ENCODE measurements at places on chromosomes 12 and 14.

GRCh38 chr14:20198991-20199390 is 8.3 kb downstream of the OR11G2 start:
- DNase-seq = no peak

GRCh38 chr14:105329411-105330150 is 15.0 kb downstream of the PACS2 start:
- no peak for DNase-seq

DNA sequence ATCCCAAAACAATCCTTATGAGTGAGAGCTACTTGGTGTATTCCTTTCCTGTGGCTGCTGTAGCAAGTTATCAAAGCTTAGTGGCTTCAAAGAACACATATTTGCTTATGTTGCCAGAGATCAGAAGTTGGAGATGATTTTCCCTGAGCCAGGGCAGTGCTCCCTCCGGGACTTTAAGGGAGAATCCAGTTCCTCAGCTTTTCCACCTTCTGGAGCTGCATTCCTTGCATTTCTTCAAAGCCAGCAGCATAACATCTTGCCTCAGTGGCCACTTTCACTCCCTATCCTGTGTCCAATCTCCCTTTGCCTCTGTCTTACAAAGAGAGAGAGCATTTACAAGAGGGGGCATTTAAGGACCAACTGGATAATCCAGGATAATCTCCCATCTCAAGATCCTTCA is 33.7 kb downstream of the P2RX7 start:
- no peak for DNase-seq

DNA sequence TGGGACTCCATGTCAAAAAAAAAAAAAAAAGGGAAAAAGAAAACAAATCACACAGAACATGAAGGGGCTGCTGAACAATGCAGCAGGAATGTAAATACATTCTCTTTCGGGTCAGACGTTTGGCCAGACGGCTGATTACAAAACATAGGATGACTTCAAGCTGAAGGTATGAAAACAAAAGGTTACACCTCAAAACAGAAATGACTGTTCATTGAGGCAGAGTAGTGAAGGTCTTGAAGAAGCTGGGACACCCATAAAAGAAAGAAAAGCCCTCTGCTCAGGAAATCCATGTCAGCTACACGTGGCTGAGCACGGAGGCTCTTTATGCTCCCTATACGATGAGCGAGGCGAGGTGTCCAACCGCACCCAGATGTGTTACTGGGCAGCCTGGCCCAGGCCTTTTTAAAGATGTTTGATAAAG is 37.7 kb downstream of the FGD4 start:
- peak; percentile 78 for DNase-seq

GRCh38 chr14:78220273-78220672 is 50.1 kb downstream of the NRXN3 start:
- DNase-seq = no peak

- DNase-seq = peak; percentile 29
Measured at GRCh38 chr12:71312768-71313403, 126.7 kb upstream of the LGR5 start.

GRCh38 chr12:56801661-56802622 is 38.8 kb downstream of the HSD17B6 start:
- no peak for DNase-seq

DNA sequence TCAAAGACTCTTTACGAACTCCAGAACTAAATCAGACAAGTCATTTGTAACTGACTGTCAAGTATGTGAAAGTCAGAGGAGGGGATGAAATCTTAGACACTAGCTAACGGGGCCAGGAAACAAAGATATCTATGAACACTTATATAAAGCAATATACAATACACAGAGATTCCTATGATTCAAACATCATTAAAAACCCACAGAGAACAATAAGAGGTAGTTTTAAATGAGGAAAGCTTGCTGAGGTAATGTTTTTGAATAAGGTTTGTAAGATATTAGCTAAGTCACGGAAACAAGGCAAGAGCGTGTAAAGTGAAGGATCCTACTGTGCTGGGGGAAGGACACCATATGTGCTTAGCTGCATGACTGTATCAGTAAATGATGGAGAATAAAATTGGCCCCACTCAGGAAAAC is 36.7 kb downstream of the SAV1 start:
- DNase-seq = peak; percentile 16

- peak; percentile 75 for DNase-seq
Measured at GRCh38 chr14:71143381-71144290, 236.4 kb downstream of the PCNX1 start.

GRCh38 chr12:128810182-128811127 is 13.3 kb downstream of the SLC15A4 start:
- DNase-seq = peak; percentile 62

- no peak for DNase-seq
Measured at GRCh38 chr12:6463216-6463615, 7.3 kb downstream of the VAMP1 start.

GRCh38 chr14:71554323-71554722 is 377.9 kb upstream of the RGS6 start:
- no peak for DNase-seq

GRCh38 chr12:69978020-69978419 is 153.0 kb downstream of the MYRFL start:
- DNase-seq = no peak

DNA sequence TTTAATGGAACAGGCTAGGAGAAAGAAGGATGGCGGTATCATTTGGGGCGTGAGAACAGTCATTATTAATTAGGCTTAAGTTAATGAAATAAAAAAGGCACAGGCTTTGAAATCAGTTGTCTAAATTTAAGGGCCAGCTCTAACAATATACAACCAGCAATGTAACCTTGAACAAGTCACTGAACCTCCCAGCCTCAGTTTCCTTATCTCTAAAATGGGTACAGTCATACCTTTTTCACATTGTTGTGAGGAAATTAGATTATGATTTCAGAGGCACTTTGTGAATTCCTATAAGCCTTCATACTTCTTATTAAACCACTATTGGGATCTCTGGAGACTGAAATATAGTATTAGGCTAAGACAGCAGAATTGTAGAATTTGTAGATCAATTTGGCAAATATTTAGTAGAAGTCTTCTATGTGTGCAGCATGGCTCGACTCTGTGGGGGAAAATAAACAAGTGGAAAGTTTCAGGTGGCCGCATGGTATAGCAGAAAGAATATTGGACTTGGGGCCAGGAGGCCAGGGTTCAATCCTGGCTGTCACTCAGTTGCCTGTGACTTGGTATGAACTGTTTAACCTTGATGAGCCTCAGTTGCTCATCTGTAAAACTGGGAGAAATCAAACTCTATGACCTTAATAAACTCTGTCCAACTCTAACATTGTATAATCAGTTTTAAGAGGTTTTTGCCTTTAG is 117.7 kb downstream of the ETV6 start:
- no peak for DNase-seq

DNA sequence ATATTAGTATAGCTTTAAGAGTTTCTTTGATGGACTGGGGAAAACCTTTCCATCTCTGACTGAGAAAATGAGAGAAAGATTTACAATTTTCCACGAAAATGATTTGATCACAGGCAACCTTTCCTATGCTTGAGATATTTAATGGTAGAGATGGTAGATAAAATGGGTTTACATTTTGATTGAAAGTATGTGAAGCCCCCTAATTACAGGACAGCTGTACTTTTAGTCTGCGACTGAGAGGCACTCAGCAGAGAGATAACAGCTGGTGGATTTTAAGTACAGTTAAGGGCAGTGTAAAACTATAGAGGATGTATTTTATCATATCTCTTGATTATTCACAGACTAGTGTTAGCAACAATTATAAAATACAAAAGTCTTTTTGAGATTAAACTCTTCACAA is 40.7 kb downstream of the C12orf50 start:
- no peak for DNase-seq

- no peak for DNase-seq
Measured at GRCh38 chr14:45227566-45227965, 25.4 kb downstream of the MIS18BP1 start.

DNA sequence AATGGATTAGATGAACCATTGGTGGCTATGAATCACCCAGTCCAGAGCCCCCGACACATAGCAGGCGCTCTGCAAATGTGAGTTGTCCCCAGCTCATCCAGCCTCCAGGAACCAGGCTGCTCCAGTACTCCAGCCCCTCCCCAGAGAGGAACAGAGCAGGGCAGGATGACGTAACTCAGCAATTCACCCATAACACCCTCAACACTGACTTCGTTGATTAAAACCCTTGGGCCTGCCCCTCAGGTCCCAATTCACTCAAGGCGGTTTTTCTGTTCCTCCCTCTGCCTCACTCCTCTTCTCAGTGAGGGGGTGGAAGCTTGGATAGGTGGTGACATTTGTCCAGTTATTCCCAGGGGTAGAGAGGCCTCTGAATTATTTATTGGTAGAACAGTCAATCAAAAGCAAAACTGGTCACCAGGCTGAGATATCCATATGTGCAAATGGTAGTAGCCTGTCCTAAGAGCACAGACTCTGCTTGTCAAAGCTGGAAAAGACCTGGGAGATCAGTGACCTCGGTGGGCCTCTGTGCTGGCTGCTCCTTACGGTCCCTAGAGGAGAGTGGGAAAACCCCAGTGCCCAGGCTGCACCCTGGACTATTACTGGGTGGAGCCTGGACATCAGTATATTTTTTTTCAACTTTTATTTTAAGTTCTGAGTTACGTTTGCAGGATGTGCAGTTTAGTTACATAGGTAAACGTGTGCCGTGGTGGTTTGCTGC is 97.0 kb downstream of the CMKLR1 start:
- DNase-seq = no peak

GRCh38 chr14:100618763-100619320 is 31.6 kb upstream of the BEGAIN start:
- no peak for DNase-seq

- DNase-seq = no peak
Measured at GRCh38 chr12:87756721-87757120, 272.5 kb downstream of the C12orf50 start.

DNA sequence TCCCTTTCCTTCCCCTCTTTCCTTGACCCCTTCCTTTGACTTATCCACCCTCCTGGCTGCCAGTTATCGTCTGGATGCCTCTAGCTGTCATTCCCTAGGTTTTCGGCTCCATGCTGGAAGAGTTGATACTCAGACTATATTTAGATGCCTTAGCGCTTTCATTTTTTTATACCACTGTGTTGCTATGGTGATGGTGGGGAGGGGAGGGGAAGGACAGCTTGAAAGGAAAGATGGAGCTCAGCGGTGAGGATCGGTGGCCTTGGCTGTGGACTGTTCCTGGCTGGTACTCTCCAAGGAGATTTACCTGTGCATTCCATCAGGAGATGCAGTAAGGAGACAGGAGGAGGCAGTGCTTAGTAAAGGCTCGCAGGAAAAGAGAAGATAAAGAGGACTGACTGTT is 108.7 kb downstream of the SLC8A3 start:
- DNase-seq = no peak

DNA sequence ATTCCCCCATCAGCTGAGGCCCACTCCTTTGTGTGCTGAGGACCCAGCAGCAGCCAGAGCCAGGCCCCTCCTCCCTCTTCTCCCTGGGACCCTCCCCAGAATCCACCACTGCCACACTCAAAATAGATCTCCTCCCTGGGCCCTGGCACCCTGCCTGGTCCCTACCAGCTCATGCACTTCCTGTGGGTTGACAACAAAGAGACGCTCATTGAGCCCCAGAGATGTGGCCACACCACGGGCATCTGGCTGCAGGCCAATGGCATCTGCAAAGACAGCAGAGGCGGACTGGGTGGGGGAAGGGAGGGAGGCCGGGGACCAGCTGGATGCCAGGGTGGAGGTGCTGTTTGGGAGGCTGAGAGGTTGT is 16.0 kb upstream of the ENDOU start:
- peak; percentile 69 for DNase-seq

- peak; percentile 89 for DNase-seq
Measured at GRCh38 chr14:24368562-24369252, 723 bp downstream of the NFATC4 start.

- DNase-seq = peak; percentile 71
Measured at GRCh38 chr12:17928708-17929366, 161.2 kb downstream of the RERGL start.

DNA sequence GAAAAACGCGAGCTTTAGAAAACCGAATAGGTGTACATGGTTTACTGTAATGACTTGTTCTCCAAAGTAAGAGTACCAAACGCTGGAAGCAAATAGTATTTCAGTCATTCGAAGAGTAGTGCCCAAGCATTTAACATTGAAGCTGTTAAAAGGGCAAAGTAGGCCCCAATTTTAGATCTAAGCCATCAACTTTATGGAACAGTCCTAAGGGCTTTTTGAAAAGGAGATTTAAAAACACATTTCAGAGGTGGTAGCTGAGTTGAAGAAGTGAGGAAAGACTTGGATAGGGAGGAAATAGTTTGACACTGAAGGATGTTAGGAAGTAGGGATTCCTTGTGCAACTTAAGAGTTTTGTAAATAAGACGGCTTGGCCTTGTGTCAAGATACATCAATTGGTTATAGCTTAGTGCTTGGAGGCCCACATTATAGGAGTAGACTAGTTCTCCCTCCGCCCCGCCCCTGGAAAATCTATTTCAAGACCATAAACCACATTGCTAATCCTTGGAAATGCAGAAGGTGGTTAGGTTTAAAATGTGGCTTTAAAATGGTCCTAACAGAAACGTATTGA is 783 bp upstream of the TUBA1B start:
- peak; percentile 63 for DNase-seq

DNA sequence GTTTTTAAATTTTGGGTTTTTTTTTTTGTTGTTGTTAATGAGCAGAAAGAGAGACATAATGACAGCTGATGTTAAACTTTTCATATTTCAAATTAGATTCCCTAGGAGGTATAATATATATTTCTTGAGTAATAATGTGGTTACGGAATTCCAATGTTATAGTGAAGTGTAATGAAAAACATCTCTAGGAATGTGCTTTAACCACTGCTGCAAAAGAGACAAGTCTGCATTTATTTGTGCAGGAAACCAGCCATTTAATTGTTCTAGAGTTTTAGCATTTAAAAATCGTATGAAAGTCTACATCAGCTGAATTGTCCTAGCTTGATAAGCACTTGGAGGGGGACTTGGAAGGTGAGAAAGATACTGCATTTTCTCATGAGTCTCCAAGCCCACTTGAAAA is 14.3 kb downstream of the SERPINA10 start:
- peak; percentile 77 for DNase-seq

- no peak for DNase-seq
Measured at GRCh38 chr14:92579244-92579936, 65.8 kb downstream of the RIN3 start.

GRCh38 chr14:85934886-85935254 is 404.9 kb downstream of the FLRT2 start:
- peak; percentile 50 for DNase-seq

- DNase-seq = peak; percentile 28
Measured at GRCh38 chr12:1473418-1473817, 121.0 kb downstream of the FBXL14 start.

- no peak for DNase-seq
Measured at GRCh38 chr14:103356024-103356682, 22.1 kb downstream of the EIF5 start.

DNA sequence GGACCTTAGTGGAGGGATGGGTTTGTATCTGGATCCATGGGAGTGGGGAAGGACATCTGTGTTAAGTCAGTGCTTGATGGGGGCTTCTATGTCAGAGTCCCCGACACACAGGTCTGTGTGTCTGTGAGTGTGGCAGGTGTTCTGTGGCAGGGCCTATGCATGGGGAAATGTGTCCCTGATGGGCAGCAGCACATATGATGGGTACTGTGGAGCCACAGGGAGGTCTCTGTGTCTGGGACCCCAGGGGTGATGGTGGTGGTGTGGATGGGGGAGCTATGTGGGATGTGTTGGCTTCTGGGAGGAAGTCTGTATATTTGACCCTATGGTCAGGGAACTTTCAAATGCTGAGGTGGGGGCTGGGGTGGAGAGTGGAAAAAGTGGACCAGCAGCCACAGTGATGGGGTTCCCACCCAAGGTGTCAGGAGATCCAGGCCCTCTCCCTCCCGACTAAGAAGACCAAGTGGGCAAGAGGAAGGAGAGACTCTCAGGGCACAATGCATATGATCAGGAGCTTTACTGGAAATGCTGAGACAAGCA is 16.5 kb downstream of the KRT7 start:
- no peak for DNase-seq

All from fibroblast of skin of scalp (primary cell).